ENCODE measurements at places on chromosomes 2 and 18.
A peak's percentile ranks its signal among the peaks of the same experiment; 100 is the strongest.

DNA sequence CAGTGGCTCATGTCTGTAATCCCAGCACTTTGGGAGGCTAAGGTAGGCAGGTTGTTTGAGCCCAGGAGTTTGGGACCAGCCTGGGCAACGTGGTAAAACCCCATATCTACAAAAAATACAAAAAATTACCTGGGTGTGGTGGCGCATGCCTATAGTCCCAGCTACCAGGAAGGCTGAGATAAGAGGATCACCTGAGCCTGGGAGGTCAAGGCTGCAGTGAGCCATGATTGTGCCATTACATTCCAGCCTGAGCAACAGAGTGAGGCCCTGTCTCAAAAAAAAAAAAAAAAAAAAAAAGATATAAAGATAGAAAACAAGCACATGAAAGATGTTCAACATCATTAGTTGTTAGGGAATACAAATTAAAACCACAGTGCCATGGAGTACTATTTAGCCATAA is 65.3 kb upstream of the UGP2 start:
- DNase-seq = no peak

DNA sequence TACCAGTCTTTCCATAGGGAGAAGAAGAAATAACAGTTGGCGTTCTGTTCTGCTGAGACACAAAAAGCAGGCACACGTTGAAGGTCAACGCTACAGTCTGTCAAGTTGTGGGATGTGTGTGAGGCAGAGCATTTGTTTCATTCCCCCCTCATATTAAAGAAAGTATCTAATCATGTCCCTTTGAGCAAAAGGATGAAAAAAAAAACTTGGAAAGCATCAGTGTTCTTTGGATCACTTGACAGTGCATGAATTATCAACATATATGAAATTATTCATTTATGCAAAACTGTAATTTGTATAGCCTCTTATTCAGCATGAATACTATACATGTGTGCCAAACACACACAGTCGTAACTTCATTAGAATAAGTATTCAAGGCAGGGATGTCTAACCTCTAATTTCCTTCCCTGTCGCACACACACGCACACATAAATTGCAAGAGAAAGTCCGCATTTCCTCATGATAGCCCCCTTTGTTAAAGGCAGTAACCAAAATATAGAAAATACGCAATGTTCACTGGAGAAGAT is 228.6 kb downstream of the RND3 start:
- no peak for DNase-seq

- peak; percentile 74 for DNase-seq
Observed at GRCh38 chr2:126776692-126777619, 121.0 kb downstream of the GYPC start.

DNA sequence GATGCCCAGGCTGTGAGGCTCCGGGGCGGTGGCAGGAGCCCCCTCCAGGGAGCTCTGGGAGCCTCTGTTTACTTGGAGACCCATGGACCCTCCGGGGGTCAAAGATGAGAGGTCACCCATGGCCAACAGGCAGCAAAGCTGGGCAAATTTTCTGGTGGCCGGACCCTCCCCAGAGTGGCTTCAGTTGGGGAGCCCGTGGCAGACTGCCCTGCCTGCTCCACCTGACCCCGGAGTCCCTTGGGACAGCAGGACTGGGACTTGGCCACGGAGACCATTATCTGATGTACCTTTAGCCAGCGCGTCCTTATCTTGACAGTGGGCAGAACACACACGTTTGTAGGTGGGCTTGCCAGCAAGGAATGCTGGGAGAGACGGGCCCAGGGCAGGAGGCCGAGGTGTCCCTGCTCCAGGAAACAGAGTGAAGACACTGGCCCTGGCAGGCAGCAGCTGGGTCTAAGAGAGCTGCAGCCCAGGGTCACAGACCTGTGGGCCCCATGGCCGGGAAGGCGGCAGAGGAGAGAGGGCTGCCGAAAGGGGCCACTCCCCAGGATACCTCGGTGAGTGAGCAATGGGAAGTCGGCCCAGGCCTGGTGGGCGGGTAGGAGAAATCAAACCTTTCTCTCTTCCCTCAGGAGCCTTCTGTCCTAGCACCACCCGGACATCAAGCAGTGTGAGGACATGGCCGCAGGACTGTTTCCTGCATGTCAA is at the start of the genes ABCG5 and ABCG8:
Gene ABCG5 (minus strand): TSS at position 280 of the 708 bp plus-strand sequence. CDS start 160 bp downstream, at position 120.
Gene ABCG8 (plus strand): TSS at position 412 of the 708 bp plus-strand sequence. CDS start 83 bp downstream, at position 495.
- DNase-seq = no peak

- DNase-seq = peak; percentile 32
Observed at GRCh38 chr2:142989273-142990204, 112.1 kb downstream of the KYNU start.

- DNase-seq = no peak
Observed at GRCh38 chr2:70443726-70444125, 109.9 kb downstream of the TGFA start.

DNA sequence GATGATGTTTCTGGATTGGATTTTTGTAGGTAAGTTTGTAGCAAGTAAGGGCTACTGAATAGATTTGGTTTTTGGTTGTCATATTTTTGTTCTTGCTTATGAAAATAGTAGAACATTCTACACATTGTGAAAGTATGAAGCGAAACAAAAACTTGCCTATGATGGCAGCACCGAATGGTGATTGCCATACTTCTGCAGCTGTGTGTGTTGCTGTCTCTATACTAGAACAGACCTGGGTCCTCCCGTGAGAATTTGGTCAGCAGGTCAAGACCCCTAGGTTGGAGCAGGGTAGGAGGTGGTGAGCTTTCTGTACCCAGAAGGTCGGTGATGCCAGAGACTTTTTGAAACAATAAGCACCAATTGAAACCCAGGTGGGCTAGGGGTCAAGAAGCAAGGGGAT is 322.6 kb downstream of the PRKCE start:
- DNase-seq = no peak

DNA sequence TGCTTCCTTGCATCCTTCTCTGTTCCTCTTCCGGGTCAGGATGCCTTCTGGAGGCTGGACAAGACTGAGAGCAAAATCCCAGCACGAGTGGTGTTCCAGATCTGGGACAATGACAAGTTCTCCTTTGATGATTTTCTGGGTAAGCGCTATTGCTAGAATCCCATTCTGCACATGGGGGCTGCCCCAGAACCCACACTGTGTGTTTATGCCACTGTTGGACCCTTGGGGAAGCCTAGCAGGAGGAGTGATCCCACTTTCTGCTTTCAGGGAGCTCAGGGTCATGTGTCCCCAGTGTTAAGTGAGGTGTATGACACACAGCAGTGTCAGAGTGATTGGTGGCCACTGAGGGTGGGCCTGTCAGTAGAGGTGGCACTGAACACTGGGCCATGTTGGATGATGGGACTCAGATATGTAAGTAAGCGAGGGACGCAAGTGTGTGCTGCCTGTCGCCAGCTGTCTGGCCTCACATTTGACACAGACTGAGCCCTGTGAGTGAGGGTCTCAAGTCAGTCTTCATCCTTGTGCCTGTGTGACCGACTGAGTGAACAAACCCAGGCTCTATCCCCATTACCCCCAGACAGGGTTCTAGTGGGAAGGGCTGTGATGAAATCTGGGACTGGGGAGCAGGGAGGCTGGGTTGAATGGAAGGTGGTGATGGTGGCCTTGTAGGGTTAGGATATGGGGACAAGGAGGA is 220.9 kb downstream of the DYSF start:
- DNase-seq = no peak

DNA sequence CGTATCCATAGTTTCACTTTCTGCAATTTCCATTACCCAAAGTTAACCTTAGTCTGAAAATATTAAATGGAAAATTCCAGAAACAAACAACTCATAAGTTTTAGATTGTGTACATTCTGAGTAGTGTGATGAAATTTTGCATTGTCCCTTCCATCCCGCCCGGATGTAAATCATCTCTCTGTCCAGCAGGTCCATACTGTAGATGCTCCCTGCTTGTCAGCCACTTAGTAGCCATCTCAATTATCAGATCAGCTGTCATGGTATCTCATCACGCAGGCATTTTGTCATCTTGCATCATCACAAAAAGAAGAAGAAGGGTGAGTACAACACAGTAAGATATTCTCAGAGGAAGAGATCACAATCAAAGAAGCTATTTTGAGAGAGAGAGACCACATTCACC is 185.0 kb upstream of the STK17B start:
- no peak for DNase-seq

- no peak for DNase-seq
Observed at GRCh38 chr2:70552501-70553333, 909 bp downstream of the TGFA start.

DNA sequence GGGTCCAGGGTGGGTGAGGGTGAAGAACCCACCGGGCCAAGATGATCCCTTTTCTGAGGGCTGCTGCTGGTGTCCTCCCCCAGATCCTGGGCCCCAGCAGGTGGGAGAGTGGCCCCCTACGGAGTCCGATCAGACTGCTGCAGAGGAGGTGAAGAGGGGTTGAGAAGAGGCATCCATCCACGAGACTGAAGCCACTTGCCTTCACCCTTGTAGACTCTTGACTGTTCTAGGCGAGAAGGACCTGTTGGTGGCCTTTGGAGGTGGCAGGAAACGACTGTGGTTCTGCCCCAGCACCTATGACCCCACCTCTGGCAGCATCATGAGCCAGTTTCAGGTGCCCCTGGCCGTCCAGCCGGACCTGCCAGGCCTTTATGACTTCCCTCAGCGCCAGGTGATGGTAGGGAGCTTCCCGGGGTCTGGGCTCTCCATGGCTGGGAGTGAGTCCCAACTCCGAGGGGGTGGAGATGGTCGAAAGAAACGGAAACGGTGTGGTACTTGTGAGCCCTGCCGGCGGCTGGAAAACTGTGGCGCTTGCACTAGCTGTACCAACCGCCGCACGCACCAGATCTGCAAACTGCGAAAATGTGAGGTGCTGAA is 1.5 kb downstream of the TET3 start:
- DNase-seq = no peak

DNA sequence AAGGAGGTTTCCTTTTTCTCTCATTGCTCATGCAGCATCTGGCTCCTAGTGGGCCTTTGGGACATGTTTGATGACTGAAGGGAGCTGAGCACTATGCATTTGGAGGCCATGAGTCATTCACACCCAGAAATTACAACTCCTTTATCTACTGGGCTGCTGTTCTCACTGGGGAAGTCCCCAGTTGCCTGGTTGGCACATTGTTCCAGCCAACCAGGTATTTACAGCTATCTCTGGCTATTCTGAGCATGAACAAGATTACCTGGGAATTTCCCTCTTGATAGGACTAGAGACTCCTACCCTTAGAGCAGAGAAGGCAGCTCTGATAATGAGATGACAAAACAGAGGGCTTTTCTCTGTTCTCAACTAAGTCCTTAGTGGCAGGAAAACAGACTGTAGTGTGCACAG is 206.5 kb downstream of the SETBP1 start:
- DNase-seq = peak; percentile 47

DNA sequence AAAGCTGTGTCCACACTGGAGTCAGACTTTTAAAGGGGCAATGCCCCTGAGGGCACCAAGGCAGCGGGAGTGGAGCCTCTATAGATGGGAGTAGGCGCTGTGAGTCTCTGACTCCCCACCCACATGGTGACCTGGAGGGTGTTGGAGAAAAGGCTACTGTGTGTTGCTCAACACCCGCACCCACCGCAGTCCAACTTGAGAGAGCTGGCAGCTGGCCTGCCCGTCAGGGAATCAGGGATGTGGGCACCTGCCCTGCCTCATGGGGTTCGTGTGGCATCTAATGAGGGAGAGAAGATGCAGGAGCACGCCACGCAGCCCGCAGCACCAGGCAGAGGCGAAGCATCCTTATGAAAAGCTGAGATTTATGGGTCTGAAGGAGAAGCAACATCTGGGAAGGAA is 84.2 kb downstream of the KLHL29 start:
- DNase-seq = no peak

DNA sequence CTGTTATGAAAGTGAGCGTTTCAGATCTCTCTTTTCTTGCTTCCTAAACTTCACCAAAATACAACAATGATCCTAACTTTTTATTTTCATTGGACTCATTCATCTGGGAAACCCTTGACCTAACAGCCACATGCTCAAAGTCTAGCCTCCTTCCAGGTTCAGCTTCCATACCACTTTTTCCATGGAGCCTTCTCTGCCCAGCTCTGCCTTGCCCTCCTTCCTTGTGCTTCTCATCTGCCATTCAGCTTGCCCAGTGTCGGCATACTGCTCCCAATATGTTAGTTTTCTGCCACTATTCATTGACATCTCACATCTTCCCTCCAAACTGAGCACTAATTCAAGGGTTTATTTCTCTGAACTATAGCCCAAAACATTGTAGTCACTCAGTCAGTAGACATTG is 214.7 kb downstream of the RAD51AP2 start:
- no peak for DNase-seq

GRCh38 chr2:2839393-2839781 is 508.3 kb upstream of the MYT1L start:
- no peak for DNase-seq

GRCh38 chr2:19349911-19350677 is 8.3 kb downstream of the OSR1 start:
- peak; percentile 30 for DNase-seq

DNA sequence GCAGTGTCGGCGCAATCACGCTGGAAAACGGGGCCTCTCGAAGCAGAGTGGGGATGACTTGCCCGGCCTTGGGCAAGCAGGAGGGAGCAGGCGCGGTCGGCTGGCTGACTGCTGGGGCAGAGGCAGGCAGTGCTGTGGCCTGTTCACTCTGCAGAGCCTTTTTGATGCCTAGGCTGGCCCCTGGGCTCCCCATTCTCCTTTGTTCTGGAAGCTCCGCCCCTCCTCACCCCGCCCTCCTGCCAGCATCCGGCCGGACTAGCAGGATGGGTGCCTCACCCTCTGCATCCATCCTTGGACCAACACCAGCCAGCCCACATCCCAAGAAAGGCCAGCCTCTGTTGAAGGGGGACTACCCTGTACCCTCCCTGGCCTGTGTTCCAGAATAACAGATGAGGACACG is at the start of gene ASPRV1:
Gene ASPRV1 (minus strand): TSS at position 136 of the 400 bp plus-strand sequence. CDS start 195 bp downstream, outside the sequence.
- no peak for DNase-seq

GRCh38 chr2:96762529-96763311 is 2.0 kb downstream of the CNNM4 start:
- DNase-seq = no peak

DNA sequence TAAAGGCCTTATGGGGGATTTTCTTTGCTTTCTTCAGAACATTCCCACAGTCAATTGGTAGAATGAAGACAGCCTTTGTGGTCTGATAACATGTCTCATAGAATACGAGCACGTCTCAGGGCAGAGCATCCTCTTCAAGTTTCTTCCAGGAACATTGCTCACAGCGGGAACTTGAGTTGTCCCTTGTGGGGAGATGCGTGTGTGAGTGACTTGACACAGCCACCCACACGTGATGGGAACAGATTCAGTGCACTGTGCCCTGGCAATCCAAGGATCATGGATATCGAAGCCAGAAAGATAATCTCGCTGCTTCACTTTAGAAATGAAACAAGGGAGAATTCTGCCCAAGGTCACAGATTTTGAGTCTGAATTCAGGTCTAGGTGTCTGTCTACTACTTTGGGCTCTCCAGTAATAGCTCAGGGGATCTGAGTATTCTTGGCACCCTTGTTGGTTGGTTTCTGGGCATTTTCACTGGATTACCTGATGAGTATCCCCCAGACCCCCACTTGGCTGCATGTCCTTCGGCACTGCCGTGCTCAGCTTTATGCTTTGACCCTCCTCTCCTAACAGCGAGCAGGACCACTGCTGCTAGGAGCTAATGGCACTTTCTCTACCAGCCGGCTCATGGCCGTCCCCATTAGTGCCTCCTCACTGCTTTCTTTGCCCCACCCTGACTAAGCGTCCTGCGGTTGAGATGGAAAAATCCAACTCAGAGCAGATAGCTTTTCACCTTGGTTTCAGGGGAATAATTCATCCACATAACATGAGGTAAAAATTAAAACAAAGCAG is 75.9 kb upstream of the FOSL2 start:
- no peak for DNase-seq

- peak; percentile 82 for DNase-seq
Observed at GRCh38 chr2:234422273-234422732, 74.6 kb downstream of the ARL4C start.

- DNase-seq = peak; percentile 32
Observed at GRCh38 chr18:62523631-62524439, 1.0 kb downstream of the ZCCHC2 start.

- DNase-seq = no peak
Observed at GRCh38 chr2:238123991-238124470, 14.4 kb upstream of the KLHL30 start.

GRCh38 chr2:1744446-1745170 is at the start of gene PXDN:
PXDN (minus strand) TSS chr2:1744515; CDS start chr2:1744455, 60 bp downstream.
- DNase-seq = no peak

All from CD4-positive, alpha-beta T cell treated with Interleukin-4 for 4 hours (primary cell).